ENCODE measurements at places on chromosomes 2 and 18. TPM values are rescaled to one million over a fixed set of nuclear protein-coding genes. Genes with fewer than 3 reads are reported as not detected.

Gene CRYGB
- total RNA-seq, result not detected

Gene ABCB11
- not detected for total RNA-seq

Gene SCN9A
- total RNA-seq, result 3.9 TPM

Gene THSD7B
- 0.35 TPM for total RNA-seq

Gene GAD1
- total RNA-seq, result 2.2 TPM

Gene DNAJC5G
- total RNA-seq, result not detected

Data from H4 (cell line).